ENCODE measurements at places on chromosomes 2 and 18.

DNA sequence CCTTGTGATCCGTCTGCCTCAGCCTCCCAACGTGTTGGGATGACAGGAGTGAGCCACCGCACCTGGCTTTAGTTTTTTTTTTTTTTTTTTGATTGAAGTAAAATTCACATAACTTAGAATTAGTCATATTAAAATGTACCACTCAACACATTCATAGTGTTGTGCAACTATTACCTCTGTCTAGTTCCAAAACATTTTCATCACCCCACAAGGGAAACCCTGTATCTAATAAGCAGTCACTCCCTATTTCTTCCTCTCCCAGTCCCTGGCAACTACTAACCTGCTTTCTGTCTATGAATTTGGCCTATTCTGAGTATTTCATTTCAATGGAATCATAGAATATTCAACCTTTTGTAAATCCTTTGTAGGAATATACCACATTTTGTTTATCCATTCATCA lies 123.9 kb upstream of the FAM117B start:
- DNase-seq = no peak

DNA sequence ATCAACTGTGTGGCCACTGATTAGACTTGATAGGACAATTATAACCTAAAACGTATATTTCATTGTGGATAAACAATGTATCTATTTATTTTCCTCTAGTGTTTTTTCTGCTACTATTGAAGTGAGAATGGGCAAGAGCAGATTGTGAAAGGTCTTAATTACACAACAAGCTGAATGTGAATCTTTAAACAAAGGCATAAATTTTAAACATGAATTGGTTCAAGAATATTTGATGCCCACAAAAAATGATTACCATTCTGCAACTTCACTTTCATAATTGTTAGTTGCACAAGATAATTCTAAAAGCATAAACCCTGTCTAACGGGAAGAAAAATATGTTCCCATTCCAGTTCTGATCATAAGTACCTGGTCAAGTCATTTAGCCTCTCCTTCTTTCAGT lies 285.6 kb downstream of the GULP1 start:
- DNase-seq = no peak

- no peak for DNase-seq
Observed at GRCh38 chr18:62583376-62583775, 60.6 kb downstream of the ZCCHC2 start.

GRCh38 chr18:6920099-6920955 lies 190.8 kb downstream of the ARHGAP28 start:
- peak; percentile 35 for DNase-seq

- no peak for DNase-seq
Observed at GRCh38 chr2:74569686-74570085, 15.2 kb downstream of the DOK1 start.

Measured in fibroblast of skin of left biceps (primary cell).